Aorta (tissue), 5 donors: ENCODE measurements at places on chromosomes 7 and 10. TPM values are rescaled to one million over a fixed set of nuclear protein-coding genes. Genes with fewer than 3 reads are reported as not detected.

The MYO1G gene
- 21.3 TPM for total RNA-seq

GRCh38 chr10:133124357-133125211 lies 35.4 kb upstream of the KNDC1 start:
- no peaks in the 10 kb centered on the region for H3K4me1 ChIP-seq
- H3K4me3 ChIP-seq, result no peak overlapping the region
- peak; percentile 38 for DNase-seq
- H3K36me3 ChIP-seq, result no peaks in the 10 kb centered on the region
- no peak overlapping the region for H3K27ac ChIP-seq
- no peaks in the 10 kb centered on the region for H3K27me3 ChIP-seq

- H3K27me3 ChIP-seq, result peaks cover 4% of the 10 kb centered on the region
- H3K27ac ChIP-seq, result no peak overlapping the region
- H3K36me3 ChIP-seq, result no peaks in the 10 kb centered on the region
- no peak for DNase-seq
- H3K4me1 ChIP-seq, result no peaks in the 10 kb centered on the region
- H3K4me3 ChIP-seq, result no peak overlapping the region
Observed at GRCh38 chr7:49643321-49643720, 130.1 kb upstream of the VWC2 start.

GRCh38 chr7:31890198-31890597 lies 180.0 kb downstream of the PDE1C start:
- H3K27ac ChIP-seq, result no peak overlapping the region
- no peaks in the 10 kb centered on the region for H3K27me3 ChIP-seq
- H3K4me3 ChIP-seq, result no peak overlapping the region
- H3K36me3 ChIP-seq, result no peaks in the 10 kb centered on the region
- H3K4me1 ChIP-seq, result no peaks in the 10 kb centered on the region
- peak; percentile 60 for DNase-seq

DNA sequence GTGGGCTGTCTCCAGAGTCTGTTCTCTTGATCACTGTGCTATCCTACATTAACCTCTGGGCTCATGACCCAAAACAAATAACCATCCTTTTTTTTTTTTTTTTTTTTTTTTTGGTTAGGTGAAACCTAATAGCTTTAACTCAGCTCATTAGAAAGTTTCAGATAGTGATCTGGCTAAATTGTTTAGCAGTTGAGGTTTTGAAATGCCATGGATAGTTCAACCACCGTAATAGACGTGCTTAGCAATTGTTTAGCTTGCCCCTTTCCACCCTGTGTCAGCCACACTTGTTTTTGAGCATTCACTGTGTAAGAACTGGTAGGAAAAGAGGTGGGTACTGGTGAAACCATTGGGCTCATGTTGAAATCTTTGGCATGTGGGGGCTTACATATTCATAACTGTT lies 3.8 kb downstream of the PLCE1 start:
- no peak for DNase-seq
- H3K4me1 ChIP-seq, result peaks cover 3% of the 10 kb centered on the region
- H3K4me3 ChIP-seq, result no peak overlapping the region
- H3K36me3 ChIP-seq, result no peaks in the 10 kb centered on the region
